ENCODE measurements at places on chromosomes 6 and 20.
A peak's percentile ranks its signal among the peaks of the same experiment; 100 is the strongest.

GRCh38 chr20:63085151-63085861 is 78.5 kb upstream of the BHLHE23 start:
- no peak for DNase-seq

- DNase-seq = no peak
Measured at GRCh38 chr20:38129893-38130609, 35.0 kb downstream of the TGM2 start.

- no peak for DNase-seq
Measured at GRCh38 chr6:89479897-89480296, 46.9 kb downstream of the ANKRD6 start.

GRCh38 chr6:12331951-12332749 is 42.0 kb downstream of the EDN1 start:
- DNase-seq = peak; percentile 43

DNA sequence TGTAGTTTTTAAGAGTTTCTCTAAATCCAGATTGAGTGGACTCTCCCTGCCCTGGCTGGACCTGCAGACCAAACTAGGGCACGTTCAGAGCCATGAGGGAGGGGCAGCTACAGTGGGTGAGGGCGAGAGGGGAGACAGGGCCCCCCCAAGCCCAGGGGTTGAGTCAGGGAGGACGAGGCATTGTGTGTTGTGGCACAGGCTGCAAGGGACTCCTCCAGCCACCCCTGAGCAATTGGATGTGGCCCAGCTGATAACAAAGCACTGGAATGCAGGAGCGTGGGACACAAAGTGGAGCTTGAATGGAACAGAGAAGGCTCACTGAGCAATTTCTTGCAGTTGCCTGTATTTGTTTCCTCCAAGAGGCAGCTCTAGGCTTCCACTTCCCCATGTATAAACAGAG is 43.5 kb upstream of the MYL9 start:
- DNase-seq = no peak

DNA sequence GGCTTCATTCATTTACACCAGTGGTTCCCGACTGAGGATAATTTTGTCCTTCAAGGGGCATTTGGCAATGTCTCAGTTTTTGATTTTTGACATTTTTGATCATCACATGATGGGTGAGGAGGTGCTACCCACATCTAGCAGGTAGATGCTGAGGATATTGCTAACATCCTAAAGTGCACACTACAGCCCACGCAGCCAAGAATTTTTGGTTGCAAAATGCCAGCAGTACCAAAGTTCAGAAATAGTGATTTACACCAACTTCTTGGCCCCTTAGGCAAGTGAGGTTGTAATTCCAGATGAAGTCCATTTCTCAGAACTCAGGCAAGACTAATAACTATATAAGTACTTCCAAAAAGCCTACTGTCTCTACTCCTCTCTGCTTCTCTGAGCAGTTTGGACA is 80.1 kb upstream of the TSHZ2 start:
- DNase-seq = no peak

DNA sequence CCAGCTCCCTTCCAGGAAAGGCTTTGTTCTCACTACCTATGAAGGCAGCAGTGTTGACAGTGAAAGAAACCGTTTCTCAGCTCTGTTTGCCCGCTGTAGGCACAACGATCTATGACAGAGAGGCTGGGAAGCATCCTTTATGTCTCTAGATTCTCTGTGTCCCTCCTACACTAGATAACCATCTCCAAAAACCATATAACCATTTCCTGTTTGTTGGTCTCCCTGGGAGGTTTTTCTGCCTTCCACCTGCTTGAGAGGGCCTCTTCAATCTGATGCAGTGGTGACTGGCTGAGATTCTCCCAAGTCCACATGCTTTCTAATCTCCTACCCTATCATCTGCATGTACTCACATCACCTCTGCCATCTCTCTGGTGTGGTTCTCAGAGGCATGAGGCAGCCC is 32.0 kb upstream of the TMEM217 start:
- DNase-seq = no peak

GRCh38 chr6:31899882-31900722 is 1.8 kb downstream of the ZBTB12 start:
- DNase-seq = no peak

- no peak for DNase-seq
Measured at GRCh38 chr20:1163105-1163504, 21.7 kb downstream of the TMEM74B start.

- DNase-seq = no peak
Measured at GRCh38 chr6:75824160-75824559, 75.1 kb downstream of the MYO6 start.

DNA sequence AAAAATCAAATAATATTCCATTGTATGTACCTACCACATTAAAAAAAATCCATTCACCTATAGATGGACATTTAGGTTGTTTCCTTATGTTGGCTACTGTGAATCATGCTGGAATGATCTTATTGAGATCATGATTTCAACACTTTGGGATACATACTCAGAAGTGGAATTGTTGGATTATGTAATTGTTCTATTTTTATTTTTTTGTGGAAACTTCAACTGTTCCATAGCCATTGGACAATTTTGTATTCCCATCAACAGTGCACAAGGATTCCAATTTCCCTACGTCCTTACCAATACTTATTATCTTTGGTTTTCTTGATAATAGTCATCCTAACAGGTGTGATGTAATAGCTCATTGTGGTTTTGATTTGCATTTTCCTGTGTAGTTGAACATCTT is 834.0 kb downstream of the MAFB start:
- no peak for DNase-seq

GRCh38 chr20:24799971-24800580 is 149.0 kb upstream of the CST7 start:
- DNase-seq = no peak

DNA sequence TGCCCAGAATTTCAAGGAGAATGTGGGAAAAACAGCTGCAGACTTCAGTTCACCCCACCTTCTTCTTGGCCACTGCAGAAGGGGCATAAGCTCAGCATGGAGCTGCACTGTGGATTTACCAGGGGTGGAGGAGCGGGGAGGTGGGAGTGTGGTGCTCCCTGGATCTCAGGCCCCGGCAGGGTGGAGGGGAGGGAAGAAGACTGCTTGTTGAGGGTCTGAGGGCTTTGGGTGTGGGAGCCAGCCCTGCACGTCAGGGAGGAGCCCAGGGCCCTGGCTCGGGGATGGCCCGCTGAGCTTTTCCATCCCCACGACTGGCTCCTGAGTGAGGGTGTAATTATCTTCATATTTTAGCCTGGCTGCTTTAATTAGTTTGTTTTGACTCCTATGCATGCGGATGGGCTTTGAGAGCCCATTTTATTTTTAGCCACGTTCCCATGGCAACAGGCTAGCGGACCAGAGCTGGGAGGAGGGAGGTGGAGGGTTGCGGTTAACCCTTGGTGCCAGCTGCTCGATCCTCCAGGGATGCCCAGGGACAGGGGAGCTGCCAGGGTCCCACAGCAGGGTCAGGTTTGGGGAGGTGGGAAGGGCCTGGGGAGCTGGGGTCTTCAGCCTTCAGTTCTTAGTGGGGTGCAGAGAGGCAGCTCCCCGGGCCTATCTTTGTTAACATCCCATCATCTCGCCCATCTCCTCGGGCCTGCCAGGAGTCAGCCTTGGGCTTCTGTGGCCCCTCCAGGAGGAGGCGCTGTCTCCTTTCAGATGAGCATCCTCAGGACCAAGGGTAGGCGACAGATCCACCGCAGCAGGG is 68.2 kb downstream of the RAB44 start:
- DNase-seq = no peak

DNA sequence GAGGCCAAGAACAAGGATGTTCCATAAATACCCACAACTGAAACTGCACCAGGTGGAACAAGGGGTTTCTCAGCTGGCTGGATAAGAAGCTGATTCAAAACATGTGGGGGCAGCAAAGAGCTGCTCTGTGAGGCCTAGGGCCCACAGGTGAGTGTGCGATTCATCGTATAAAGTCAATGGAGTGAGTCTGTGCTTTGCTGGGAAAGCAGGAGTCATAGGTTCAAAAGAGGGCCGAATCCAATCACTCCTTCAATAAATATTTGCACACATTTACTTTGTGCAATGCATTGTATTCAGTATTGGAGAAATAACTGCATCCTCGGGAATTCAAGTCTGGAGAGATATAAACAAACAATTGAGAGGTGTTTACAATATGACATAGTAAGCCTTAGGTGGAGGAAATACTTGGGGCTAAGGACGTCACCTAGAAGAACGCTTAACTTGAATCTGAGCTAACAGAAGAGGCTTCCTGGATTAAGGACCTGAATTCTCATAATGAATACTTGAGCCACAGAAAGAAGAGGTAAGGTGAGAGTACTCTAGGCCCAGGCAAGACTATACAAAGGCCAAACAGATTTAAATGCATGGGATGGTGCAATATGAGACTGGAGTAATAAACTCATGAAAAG is 83.7 kb upstream of the TMEM30A start:
- DNase-seq = no peak

- DNase-seq = no peak
Measured at GRCh38 chr6:116387374-116387773, 16.6 kb downstream of the DSE start.

DNA sequence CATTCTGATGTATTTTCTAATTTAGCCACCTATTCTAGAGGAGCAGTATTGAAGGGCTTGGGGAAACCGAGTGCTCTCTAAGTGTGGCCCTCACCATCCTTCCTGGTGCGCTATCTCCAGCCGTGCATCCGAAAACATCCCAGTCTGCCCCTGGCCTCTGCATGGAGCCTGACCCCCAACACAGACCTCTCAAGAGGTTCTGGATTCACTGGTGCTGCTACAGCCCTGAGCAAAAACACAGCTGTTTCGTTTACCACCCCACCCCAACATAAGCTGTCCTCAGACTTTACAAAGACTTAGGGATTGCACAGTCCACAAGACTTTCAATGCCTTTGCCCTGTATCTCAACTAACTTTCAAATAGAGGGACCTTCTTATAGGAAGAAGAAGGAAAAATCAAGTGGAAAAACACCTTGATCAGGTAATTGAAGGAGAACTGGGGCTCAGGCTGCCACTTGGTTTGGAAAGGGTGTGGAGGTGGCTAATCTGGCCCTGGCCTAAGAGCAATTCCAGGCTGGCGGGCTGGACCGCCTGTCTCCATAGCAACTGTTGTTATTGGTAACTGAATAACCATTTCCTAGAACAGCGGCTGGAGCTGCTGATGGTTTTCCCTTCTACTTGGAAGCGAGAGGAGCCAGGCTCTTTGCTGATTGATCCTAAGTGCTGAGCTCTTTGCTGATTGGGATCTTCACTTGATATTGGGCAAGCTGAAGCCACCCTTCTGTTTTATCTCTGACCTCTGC is 90.2 kb upstream of the TOX2 start:
- no peak for DNase-seq

- DNase-seq = no peak
Measured at GRCh38 chr20:10629946-10630650, 43.7 kb downstream of the JAG1 start.

DNA sequence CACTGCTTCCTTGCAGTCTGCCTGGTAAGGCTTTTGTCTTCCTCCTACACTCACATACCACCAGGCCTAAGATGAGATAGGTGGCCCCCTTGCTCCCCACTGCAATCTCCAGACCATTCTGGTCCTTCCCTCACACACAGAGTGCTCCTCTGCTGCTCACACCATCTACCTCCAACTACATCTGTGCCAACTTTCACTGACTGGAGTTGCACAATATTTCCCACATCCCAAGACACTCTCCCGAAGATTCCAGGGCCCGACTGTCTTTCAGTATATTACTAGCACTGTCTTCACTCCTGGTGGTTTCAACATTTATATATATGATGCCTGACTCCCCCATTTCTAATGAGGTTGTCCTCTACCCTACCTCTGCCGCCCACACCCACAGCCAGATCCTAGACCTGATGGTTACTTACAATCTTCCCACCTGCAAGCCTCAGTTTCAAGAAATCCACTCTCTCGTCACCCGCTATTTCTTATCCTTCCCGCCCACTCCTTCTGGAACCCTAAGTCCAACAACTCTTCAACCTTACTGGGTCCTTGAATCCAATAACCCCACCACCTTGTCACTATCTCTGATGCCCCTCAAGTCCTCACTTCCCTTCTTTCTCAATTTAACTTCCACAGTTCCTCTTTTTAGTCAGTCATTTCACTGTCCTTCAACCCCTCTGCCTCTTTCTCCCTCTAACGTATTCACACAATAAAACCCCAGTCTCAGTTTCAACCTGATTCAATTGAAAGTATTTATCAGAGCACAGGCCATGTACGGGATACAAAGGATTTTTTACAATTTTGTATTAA is 21.6 kb downstream of the RALGAPA2 start:
- no peak for DNase-seq

DNA sequence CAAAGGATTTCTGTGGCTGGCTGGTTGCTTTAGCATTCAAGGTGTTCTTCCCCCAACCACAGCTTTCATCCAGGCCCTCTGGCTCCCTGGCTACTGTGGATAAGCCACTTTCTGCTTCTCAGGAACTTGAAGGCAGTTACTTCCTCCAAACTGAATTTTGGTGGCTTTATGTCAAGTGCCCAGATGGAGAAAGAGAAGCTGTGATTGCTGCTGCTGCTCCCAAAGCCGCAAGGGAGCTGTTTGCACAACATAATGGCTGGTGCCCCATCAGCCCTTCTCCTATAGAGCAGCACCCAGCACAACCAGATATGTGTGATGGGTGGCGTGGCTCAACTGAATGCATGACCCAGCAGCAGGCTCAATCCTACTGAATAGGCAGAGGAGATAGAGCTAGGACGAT is 465.2 kb downstream of the MAFB start:
- DNase-seq = no peak

DNA sequence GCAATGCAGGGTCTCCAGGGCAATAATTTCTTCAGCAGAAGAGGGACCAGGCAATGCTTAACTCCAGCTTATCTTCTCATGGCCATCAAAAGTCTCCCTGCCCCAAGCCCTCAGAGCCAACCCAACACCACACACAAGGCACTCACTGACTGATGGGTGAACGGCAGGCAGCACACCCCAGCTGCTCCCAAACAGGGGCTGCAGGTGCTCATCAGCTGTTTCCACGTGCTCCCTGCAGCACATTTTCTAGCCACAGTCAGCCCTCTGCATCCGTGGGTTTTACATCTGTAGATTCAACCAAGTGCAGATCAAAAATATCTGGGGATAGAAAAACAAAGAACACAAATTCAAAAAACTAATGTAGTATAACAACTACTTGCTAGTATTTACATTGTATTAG is 4.0 kb upstream of the GABRR1 start:
- no peak for DNase-seq

DNA sequence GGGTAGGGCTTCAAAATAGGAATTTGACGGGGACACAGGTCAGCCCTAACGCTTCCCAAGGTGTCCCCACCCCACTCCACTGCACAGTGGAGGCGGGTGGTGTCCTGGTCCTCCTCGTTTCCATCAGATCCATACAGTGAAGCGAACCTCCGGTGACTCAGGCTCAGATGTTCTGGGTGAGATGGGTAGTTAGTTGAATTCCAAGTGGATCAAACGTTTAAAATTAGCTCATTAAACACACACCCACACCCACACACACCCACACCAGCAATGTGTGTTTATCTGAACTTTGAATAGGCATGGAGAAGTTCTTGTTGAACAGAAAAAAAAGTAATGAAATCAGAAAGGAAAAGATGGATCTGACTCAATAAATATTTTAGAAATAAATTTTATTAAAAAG is 58.9 kb downstream of the CDH4 start:
- no peak for DNase-seq

- DNase-seq = no peak
Measured at GRCh38 chr6:106087548-106088325, 1.6 kb downstream of the PRDM1 start.

Data from vagina (tissue), 2 donors.